ENCODE measurements at places on chromosomes 1 and 21. TPM values are rescaled to one million over a fixed set of nuclear protein-coding genes. Genes with fewer than 3 reads are reported as not detected.

KRTAP19-3 gene
- total RNA-seq = not detected

TMPRSS15 gene
- not detected for total RNA-seq

CNIH3 gene
- total RNA-seq = 1.8 TPM

RAP1GAP gene
- under 0.01 TPM for total RNA-seq

MAP3K21 gene
- total RNA-seq = 0.44 TPM

SPOCD1 gene
- total RNA-seq = 0.99 TPM

DNA sequence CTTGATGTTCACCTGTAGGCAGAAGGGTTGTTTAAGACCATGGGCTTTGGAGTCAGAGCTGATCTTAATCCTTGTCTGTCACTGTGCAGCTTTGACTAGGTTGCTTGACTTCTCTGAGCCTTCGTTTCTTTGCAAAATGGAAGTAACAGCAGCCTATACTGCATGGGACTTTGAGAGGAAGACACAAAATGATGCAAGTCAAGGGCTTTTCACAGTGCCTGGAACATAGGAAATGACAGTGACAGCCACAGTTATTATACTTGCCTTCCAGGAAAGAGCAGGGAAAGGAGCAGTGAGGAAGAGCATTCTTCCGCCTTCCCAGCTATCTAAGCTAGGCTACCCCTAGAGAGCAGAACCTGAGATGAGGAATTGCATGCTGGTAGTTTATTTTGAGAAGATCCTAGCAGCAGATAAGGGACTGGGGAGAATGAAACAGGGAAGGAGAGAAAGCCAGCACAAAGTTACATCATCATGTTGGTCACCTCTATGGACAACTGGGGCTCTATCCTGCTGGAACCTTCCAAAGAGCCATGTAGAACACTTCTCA is 3.1 kb downstream of the CSF3R start:
- no peak for DNase-seq

DNA sequence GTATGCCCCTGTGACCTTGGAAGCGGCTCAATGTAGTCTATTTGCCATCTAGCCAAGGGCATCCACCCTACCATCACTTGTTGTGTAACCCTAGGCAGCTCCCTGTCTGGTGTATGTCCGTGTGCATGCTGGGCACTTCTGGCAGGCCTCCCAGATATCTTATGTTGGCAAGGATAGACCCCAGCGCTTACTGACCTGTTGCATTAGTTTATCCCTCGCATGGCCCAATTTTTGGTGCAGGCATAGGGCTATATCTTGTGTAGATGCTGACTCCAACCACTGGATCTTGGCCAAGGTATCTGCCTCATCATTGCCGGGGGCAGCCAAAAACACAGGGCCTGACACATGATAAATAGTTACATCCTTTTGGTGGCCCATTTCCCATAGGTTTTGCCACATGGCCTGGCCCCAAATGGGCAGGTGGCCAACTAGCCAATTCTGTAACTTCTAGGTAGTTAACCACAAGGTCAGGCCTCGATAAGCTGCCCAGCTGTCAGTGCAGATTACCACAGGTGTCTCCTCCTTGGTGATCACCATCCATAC is 14.0 kb upstream of the TBX19 start:
- peak; percentile 50 for DNase-seq

DNA sequence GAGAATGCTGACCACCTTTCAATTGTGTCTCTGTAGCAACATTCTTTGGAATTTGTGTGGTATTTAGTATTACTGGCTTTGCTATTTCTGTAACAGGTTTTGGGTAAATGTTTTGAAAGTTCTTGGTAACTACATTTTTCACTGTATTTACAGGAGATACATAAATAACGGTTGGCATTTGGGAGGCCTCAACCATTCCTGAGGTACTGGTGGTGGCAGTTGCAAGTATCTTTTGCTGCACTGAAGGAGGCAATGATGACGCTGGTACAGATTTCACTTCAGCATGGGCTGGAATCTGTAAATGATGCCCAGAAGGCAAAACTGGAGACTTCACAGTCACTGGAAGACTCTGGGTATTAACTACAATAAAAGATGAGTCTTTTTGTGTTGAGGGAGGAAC is 11.7 kb downstream of the LRIF1 start:
- no peak for DNase-seq

- DNase-seq = no peak
Observed at GRCh38 chr1:67227196-67227595, 60.9 kb downstream of the IL23R start.

DNA sequence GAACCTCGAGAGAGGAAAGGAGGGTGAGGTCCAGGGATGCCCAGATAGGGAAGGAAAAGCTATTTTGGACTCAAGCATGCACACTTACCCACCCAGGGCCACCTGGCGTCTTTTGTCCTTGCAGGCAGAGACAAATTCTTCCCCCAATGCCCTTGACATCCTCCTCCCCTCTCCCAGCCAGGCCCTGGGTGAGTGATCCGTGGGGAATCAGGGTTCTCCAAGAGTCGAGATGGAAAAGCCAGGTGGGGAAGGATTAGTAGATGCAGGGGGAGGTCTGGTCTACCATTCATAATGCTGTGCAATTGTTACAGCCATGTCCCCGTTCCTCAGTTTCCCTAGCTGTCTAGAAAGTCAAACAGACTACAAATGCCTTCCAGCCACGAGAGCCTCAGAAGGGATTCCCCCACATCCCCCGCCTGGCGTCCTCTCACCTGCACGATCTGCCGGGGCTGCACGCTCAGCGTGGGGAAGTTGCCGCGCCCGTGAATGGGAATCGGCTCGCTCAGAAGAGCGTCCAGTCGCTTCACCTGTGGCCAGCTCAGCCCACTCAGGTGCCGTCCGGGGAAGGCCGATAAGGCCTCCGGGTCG is 580 bp downstream of the TENT5B start:
- no peak for DNase-seq

GRCh38 chr1:119472819-119473175 is 34.2 kb upstream of the HSD3B1 start:
- no peak for DNase-seq

GRCh38 chr21:16330082-16330907 is 600.5 kb downstream of the USP25 start:
- peak; percentile 81 for DNase-seq

DNA sequence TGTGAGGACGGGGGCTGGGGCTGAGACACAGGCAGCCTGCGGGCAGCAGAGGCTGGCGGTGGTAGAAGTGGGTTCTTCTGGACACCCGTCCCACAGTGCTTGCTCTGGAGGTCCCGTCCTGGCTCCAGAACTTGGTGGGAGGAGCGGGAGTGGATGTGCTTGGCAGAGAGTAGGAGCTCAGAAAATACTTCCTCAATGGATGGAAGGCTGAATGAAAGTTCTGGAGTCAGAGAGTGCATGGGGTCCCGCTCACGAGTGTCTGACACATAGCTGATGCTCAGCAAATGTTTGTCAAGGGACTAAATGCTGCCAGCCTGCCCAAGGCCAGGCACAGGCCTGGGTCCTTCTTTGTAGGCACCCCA is 13.4 kb upstream of the NES start:
- DNase-seq = no peak

- no peak for DNase-seq
Observed at GRCh38 chr1:98406352-98407088, 255.0 kb upstream of the SNX7 start.

GRCh38 chr1:157442065-157442464 is 110.2 kb downstream of the FCRL5 start:
- DNase-seq = no peak
